ENCODE measurements at places on chromosomes 1 and 21. TPM values are rescaled to one million over a fixed set of nuclear protein-coding genes. Genes with fewer than 3 reads are reported as not detected.

Gene DVL1
- total RNA-seq: 46.6 TPM

- H3K4me1 ChIP-seq: peaks cover 6% of the 10 kb centered on the region
- no peaks in the 10 kb centered on the region for H3K36me3 ChIP-seq
- no peak overlapping the region for H3K27ac ChIP-seq
Measured at GRCh38 chr1:165408518-165408917, 36.4 kb downstream of the RXRG start.

DNA sequence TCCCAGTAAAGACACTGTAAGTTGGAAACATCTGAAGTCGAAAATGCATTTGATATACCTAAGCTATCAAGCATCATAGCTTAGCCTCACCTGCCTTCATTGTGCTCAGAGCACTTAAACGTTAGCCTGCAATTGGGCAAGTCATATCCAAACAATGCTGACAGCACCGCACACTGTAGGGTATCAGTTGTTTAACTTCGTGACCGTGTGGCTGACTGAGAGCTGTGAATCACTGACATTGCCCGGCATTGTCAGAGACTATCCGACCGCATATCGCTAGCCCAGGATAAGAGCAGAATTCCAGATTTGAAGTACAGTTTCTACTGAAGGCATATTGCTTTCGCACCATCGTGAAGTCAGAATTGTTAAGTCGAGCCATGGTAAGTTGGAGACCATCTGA is 41.5 kb downstream of the GALNT2 start:
- no peaks in the 10 kb centered on the region for H3K27me3 ChIP-seq
- peak; percentile 58 for DNase-seq
- H3K27ac ChIP-seq: peak overlapping the region; percentile 86
- peaks cover 100% of the 10 kb centered on the region for H3K4me1 ChIP-seq
- H3K4me3 ChIP-seq: peak overlapping the region; percentile 47
- peaks cover 4% of the 10 kb centered on the region for H3K36me3 ChIP-seq

DNA sequence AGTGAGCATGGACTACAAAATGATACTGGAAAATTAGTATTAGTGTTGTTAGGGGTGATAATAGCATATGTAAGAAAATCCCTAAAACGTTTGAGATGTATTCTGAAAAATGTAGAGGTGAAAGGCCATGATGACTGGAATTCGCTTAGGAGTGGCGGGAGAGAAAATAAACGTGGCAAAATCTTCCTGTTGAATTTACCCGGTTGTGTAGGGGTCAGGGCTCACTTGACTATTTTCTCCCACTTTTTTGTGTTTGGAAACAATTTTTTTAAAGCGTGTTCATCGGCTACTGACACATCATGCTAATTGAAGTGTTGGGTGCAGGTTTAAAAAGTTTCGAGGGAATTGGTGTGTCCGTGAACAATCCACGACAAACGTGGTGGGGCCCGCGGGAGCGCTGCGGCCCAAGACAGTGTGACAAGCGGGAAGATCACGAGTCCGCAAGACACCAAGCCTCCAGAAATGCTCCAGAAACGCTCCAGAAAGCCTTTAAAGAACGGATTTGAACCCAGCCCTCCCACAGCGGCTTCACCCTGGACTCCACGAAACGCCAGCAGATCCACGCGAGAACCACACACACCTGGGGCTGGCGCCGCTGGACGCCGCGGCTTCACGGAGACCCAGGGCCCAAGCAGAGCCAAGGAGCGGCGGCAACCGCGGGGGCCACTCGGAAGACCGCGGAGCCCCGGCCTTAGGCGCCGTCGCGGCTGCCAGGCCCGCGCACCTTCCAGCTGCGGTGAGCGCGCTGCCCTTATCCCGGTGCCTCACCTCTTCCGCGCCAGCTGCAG is 573 bp downstream of the PSMG1 start:
- H3K27me3 ChIP-seq: no peaks in the 10 kb centered on the region
- H3K4me1 ChIP-seq: peaks cover 66% of the 10 kb centered on the region
- peak; percentile 4 for DNase-seq
- peak overlapping the region; percentile 90 for H3K4me3 ChIP-seq
- peak overlapping the region; percentile 98 for H3K27ac ChIP-seq

Gene HES2
- total RNA-seq: 1.2 TPM

GRCh38 chr1:156492591-156493080 is 7.9 kb downstream of the MEF2D start:
- H3K36me3 ChIP-seq: peaks cover 10% of the 10 kb centered on the region
- H3K27me3 ChIP-seq: no peaks in the 10 kb centered on the region
- H3K27ac ChIP-seq: peak overlapping the region; percentile 72
- H3K4me1 ChIP-seq: peaks cover 96% of the 10 kb centered on the region

GRCh38 chr1:56125316-56125715 is 454.0 kb downstream of the PLPP3 start:
- H3K4me3 ChIP-seq: no peak overlapping the region
- no peak overlapping the region for H3K27ac ChIP-seq
- H3K36me3 ChIP-seq: no peaks in the 10 kb centered on the region
- no peaks in the 10 kb centered on the region for H3K27me3 ChIP-seq
- H3K4me1 ChIP-seq: no peaks in the 10 kb centered on the region
- DNase-seq: no peak

DNA sequence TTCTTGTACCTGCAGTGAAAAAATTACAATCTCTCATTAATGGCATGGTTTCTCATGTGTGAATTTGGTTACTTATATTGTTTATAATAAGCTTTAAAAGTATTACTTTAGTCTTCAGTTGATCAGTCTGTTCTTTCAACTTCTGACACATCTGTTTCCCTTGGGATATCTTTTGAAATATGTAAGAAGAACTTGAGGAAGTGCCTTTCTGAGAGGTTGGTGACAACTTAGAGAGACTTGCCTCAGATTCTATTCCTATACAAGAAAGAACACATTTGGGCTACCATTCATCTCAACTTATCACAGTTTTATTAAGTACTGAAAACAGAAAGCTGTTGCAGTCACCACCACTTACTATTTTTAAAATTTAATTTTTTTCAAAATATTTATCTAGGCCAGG is 8.1 kb downstream of the AKNAD1 start:
- no peaks in the 10 kb centered on the region for H3K36me3 ChIP-seq
- H3K4me3 ChIP-seq: no peak overlapping the region
- no peak for DNase-seq
- no peaks in the 10 kb centered on the region for H3K4me1 ChIP-seq

DNA sequence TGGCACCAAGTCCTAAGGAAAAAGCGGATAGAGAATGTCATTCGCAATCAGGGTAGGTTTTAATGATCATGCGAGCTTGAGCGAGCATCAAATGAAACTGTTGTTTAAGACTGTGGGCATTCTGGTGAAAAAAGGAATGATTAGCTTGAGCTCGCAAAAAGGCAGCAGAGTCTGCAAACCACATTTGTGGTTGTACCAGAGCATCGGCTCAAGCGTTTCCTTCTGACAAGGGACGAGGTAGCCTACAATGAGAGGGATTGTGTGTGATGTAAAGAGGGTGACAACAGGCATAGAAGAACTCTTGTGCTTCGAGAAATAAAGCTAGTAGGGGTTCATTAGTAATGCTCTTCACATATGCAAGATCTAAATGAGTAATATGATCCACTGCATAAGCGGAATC is 11.1 kb upstream of the CD48 start:
- H3K36me3 ChIP-seq: no peaks in the 10 kb centered on the region
- no peak for DNase-seq
- H3K4me1 ChIP-seq: peaks cover 36% of the 10 kb centered on the region
- no peaks in the 10 kb centered on the region for H3K27me3 ChIP-seq
- peak overlapping the region; percentile 57 for H3K4me3 ChIP-seq

DNA sequence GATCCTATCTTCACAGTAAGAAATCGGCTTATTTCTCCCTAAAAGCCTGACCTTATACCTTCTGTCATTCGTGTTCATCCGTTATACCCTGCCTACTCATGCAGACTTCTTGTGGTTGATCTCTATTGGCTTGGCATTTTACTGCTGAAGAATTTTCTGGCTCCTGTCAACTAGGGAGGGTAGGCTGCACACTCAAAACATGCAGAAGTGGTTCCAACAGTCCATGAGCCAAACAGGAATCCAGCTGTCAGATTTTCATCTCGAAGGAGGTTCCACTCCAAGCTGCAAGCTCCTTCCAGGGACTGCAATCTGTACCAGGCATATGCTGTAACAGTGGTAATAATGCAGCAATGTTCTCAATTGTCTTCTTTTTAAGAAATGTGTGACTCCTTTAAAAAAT is 10.1 kb downstream of the DNAJC11 start:
- H3K27ac ChIP-seq: no peak overlapping the region
- no peak overlapping the region for H3K4me3 ChIP-seq
- H3K36me3 ChIP-seq: peaks cover 1% of the 10 kb centered on the region

Gene ITLN2
- not detected for total RNA-seq

DNA sequence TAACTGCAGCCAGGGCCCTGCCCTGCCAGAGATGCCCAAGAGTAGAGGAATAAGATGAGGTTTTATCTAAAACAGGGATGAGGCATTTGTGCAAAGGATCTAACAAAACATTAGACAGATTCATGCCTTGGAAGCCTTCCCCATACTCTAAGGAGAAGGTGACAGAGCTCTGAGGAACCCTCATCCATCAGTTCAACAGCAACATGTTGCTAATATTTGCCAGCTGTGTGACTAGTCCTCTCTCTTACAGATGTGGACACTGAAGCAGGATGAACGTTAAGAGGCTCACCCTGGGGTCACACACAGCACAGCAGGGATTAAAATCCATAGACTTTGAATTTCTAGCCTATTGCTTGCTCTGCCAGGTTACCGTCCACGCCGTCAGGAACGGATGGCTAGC is 99.0 kb downstream of the ZBTB18 start:
- DNase-seq: no peak
- no peak overlapping the region for H3K27ac ChIP-seq
- H3K4me1 ChIP-seq: no peaks in the 10 kb centered on the region
- no peaks in the 10 kb centered on the region for H3K36me3 ChIP-seq
- no peak overlapping the region for H3K4me3 ChIP-seq

Gene GUCA2A
- not detected for total RNA-seq

Gene NCF2
- total RNA-seq: 29.5 TPM

Gene FAM72D
- total RNA-seq: 22.0 TPM

DNA sequence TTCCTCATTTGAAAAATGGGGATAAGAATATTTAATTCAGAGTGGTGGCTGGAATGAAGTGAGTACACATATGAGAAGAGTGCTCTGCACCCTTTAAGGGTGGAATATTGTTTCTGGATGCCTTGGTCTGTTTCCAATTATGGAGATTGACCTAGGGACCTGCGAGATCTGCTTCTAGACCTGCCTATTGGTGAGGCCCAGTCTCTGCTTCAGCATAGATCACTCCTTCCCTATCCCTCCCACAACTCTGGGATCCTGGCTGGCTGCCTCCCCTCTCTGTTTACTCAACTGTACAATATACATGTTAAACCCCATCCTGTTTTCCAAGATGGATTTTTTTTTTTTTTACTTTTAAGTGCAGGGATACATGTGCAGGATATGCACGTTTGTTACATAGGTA is 6.4 kb upstream of the LDLRAD1 start:
- no peak overlapping the region for H3K27ac ChIP-seq
- no peaks in the 10 kb centered on the region for H3K36me3 ChIP-seq
- no peaks in the 10 kb centered on the region for H3K27me3 ChIP-seq

- peaks cover 10% of the 10 kb centered on the region for H3K27me3 ChIP-seq
- H3K4me1 ChIP-seq: no peaks in the 10 kb centered on the region
- H3K27ac ChIP-seq: no peak overlapping the region
- no peak overlapping the region for H3K4me3 ChIP-seq
Measured at GRCh38 chr1:118144684-118145083, 40.3 kb downstream of the SPAG17 start.

Data from activated T-cell treated with anti-CD3 and anti-CD28 coated beads, Interleukin-2, amount 50 U/mL, for 72 hours (primary cell).